ENCODE measurements at places on chromosomes 2 and 18.
A peak's percentile ranks its signal among the peaks of the same experiment; 100 is the strongest.

GRCh38 chr2:526918-527317 is 150.3 kb downstream of the TMEM18 start:
- no peak for DNase-seq

GRCh38 chr18:7908681-7909299 is 341.7 kb downstream of the PTPRM start:
- no peak for DNase-seq

DNA sequence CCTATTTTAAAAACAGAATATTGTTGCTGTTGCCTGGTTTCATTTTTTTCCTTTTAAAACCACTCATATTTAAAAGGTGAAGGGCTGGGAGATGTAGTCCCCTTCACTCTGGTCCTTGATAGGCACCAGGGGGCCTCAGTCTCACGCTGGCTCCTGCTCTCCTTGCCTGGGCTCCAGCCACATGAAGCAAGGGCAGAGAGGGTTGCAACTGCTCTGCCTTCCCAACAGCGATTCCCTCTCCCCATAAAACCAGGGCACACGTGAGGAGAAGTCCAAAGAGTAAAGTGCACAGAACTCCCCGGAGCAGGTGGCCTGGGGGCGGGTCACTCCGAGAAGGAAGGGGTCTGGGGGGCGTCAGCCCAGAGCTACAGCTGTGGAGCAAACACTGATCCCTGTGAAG is 12.8 kb downstream of the TMEM127 start:
- no peak for DNase-seq

GRCh38 chr18:51074605-51075004 is 44.6 kb downstream of the SMAD4 start:
- no peak for DNase-seq

- DNase-seq = no peak
These were observed 278.0 kb downstream of the METTL4 start for GRCh38 chr18:2293109-2293839.

- peak; percentile 66 for DNase-seq
These were observed 363.3 kb downstream of the ZNF516 start for GRCh38 chr18:76131738-76132137.

- no peak for DNase-seq
These were observed 117.6 kb upstream of the TTN start for GRCh38 chr2:178924817-178925216.
